ENCODE measurements at places on chromosomes 12 and 14. TPM values are rescaled to one million over a fixed set of nuclear protein-coding genes. Genes with fewer than 3 reads are reported as not detected.

Gene RHOJ
- total RNA-seq, result not detected

Gene ZFYVE26
- 38.9 TPM for total RNA-seq

Gene OTX2
- not detected for total RNA-seq

Gene FGF6
- total RNA-seq, result not detected

Gene PNMA1
- total RNA-seq, result 39.3 TPM

Gene LMO3
- not detected for total RNA-seq

Gene IL31
- not detected for total RNA-seq

Gene PTCSC3
- total RNA-seq, result not detected

Gene DBX2
- total RNA-seq, result not detected

Gene KLRK1
- total RNA-seq, result 75.2 TPM

Gene KRT81
- not detected for total RNA-seq
